T-helper 2 cell (primary cell): ENCODE measurements at places on chromosomes 7 and 10.

- DNase-seq, result no peak
Measured at GRCh38 chr7:27145914-27146412, 1.6 kb downstream of the HOXA6 start.

GRCh38 chr10:24465124-24465874 lies 256.4 kb downstream of the KIAA1217 start:
- DNase-seq, result no peak

DNA sequence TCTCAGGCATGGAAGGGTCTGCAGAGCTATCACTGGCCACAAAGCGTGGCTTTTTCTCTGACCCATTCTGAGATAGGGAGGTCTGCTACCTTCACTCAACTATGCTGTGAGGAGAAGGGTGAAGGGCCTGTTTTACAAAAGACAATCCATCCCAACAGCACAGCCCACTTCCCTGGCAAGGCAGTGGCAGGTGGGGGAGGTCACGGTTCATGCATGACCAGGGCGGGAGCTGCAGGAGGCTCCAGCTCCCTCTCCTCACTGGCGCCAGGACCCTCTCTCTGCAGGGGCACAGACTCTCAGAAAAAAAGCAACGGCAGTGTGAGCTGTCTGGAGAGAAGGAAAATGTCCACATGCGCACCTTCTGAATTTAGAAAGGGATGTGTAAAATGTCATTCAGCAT lies 28.5 kb downstream of the GRB10 start:
- no peak for DNase-seq

DNA sequence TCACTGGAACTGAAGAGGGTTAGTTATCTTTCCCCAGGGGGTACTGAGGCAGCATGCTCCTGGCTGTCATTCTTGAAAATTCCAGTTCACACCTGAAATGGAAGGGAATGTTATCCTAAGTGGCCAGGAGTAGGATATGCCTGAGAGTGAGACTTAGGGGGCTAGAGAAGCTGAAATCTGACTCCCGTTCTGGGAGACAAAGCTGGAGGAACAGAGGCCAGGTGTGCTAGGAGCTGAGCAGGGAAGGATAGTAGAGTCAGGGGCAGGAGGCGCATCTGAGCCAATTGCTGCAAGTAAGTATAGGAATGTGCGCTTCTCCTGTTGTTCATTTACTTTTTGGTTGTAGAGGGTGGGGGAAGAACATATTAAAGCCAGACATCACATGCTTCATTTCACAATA lies 58.1 kb upstream of the KIAA1217 start:
- DNase-seq, result no peak

GRCh38 chr10:123797813-123798212 lies 93.8 kb downstream of the CPXM2 start:
- no peak for DNase-seq

DNA sequence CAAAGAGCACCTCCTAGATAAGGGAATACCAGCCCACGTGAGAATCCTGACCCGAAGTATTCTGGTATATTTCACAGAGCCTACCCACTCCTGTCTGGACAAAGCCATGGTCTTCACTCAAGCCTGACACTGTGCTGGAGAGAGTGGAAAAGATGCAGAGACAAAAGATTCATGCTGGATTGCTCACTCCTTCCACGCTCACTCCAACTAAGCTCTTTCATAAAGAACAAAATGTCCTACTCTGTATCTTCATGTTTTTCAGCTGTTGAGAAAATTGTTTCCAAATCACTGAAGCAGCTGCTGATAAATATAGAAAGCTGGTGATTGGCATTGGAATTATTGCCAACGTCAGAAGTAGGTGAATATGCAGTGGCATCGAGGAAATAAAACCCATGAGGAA lies 106.0 kb downstream of the ABLIM1 start:
- DNase-seq, result no peak

- DNase-seq, result no peak
Measured at GRCh38 chr10:13813550-13813949, 226.8 kb downstream of the PRPF18 start.

DNA sequence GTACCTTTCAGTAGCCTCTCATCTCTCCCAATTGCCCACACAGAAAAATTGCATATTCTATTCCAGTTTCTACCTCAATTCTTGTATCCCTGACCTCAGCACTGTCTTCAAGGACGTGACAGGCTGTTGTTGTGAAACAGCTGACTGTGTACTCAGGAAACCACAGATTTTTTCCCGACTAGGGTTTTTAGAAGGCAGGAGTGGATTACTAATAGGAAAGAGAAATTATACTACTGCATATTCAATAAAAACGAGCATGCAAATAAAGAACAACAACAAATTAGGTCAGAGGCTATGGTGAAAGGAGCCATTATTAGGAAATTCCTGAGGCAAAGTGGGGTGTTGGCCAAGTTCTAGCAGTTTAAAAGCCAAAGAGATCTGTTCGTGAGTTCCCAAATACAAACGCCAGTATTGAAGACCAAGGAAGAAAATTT lies 93.4 kb downstream of the DOCK4 start:
- DNase-seq, result no peak

DNA sequence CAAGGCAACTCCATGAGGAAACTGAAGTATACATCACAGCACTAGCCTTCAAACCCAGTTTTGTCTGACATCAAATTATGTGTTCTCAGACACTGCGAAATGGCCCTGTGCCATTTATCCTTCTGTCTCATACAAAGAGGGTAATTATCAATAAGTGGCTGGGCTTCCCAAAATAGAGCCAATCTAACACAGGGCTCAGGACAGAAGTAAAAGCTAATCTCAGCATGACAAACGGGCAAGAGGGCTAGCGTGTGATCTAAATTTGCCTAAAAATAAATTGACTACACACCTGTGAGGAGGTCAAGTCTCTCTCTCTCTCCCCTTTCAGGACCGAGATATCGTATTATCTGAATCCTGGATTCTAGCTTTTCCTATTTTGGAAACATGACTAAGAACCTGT lies 67.2 kb downstream of the DGKB start:
- DNase-seq, result no peak

DNA sequence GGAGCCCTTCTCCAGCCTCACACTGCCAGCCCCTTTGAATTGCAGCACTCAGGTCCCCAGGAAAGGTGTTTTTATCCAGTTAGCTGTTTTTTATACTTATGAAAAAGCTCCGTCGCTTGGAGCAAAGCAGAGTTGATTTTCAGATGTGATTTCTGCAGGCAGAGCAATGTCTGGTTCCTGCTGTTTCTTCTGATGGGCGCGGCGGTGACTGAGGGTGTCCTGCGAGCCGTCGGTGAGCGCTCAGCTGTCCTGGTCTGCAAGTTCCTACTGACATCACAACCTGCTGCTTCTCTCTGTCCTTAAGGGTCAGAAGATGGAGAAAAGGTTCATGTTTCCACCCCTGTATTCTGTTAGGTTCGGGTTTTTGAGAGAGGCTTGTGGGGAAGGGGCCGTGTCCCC lies 109.6 kb upstream of the FAM20C start:
- no peak for DNase-seq

DNA sequence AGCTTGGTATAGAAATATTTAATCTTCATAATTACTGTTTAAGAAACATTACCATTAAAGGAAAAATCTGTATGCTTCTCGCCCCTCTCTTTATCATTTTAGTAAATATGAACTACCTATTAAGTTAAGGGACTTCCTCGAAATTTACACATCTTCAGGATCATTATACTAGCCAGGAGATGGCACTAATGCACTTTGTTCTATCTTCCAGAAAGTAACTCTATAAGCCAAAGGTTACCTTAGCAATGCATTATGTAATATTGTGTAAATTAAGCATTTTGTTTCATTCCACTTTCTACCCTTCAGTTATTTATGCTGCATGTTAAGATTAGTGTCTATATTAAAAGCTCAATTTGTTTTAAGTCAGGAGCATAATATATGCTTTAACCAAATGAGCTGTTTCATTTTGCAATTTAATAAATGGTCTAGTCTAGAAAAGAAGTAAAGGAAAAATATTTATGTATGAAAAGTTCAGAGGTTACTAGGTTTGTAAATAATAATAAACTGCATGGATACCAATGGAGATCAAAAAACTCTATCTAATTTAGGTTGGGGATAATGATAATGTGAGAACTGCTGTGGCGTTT lies 128.5 kb downstream of the ANKRD7 start:
- DNase-seq, result no peak

- DNase-seq, result no peak
Measured at GRCh38 chr10:32577448-32577847, 131.5 kb downstream of the CCDC7 start.

- DNase-seq, result peak; percentile 29
Measured at GRCh38 chr7:38796626-38797501, 112.1 kb downstream of the VPS41 start.

GRCh38 chr7:149716007-149716931 lies 57.1 kb downstream of the ZNF467 start:
- DNase-seq, result no peak

DNA sequence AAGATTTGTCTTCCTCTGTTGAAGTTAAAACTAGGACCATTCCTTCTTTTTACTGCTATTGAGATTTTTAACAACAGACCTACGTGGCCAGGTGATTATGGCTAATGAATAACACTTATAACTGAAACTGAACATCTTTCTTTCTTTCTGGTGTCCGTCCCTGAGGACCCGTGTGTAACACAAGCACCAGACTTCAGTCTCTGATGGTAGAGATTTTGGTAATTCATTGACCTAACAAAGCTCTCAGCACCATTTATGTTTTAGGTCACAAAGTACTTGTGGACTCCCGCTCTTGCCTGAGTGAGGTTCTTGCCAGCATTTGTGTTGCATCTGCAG lies 40.4 kb upstream of the TMEM229A start:
- no peak for DNase-seq

- no peak for DNase-seq
Measured at GRCh38 chr7:39367943-39368342, 198.3 kb upstream of the YAE1 start.

- no peak for DNase-seq
Measured at GRCh38 chr10:27680006-27680557, 65.5 kb downstream of the MKX start.

- DNase-seq, result no peak
Measured at GRCh38 chr7:74183653-74184450, 9.7 kb downstream of the EIF4H start.

DNA sequence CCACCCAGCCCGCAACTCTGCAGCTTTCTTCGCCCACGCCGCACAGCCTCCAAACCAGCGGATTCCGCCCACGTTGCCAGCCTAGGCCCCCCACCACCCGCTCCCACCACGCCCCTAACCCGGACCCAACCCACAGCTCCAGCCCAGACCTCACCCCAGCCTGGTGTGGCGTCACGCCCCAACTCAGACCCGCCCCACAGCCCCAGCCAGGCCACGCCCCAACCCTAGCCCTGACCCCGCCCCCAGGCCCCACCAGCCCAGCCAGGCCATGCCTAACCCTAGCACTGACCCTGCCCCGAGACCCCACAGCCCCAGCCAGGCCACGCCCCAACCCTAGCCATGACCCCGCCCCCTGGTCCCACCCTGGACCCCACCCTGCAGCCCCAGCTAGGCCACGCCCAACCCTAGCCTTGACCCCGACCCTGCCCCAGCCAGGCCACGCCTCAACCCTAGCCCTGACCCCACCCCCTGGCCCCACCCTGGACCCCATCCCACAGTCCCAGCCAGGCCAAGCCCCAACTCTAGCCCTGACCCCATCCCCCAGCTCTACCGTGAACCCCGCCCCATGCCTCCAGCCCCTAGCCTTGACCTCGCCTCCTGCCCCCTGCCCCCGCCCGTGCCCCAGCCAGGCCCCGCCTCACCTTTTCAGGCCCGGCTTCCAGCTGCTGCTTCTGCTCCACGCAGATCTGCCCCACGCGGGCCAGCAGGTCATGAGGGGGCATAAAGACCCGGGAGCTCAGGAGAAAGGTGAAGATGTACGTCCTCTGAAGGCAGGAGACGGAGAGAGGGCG lies 64.0 kb downstream of the RASGEF1A start:
- peak; percentile 40 for DNase-seq

DNA sequence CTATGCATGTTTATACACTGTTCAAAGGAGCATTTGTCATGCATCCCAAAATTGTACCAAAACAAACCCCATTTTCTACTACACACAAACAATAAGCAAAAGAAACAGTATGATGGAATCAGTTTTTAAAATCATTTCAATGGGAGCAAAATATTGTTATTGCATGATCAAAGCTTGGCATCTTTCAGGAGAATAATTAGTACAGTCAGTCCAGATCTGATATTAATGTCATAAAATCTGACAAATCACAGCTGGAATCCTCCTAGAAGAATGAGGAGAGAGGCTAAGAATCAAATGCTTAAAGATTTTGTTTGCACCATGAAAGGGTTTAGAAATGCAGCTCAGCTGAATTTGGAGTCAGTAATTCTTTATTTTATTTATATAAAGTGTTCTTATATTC lies 229.7 kb upstream of the SEMA3E start:
- DNase-seq, result no peak

- DNase-seq, result no peak
Measured at GRCh38 chr7:39259391-39260003, 281.8 kb downstream of the POU6F2 start.

DNA sequence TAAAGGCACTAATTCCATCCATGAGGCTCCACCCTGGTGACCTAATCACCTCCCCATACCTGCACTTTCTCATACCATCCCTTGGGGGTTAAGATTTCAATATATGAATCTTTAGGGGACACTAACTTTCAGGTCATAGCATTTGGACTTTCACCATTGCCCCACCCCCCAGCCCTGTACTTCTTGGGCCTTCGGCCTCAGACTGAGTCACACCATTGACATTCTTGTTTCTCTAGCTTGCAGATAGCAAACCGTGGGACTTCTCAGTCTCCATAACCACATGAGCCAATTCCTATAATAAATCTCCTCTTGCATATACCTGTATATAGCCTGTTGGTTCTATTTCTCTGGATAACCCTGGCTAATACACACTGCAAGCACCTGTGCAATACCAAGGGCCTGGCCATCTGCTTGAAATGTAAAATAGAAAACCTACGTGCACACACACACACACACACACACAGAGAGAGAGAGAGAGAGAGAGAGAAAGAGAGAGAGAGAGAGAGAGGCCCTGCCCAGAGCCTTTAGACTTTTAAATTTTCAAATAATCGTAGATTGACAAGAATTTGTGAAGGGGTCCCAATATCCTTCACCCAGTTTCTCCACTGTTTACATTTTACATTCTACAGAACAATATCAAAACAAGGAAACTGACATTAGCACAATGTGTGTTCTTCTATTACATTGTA lies 25.3 kb downstream of the ANXA8 start:
- no peak for DNase-seq

DNA sequence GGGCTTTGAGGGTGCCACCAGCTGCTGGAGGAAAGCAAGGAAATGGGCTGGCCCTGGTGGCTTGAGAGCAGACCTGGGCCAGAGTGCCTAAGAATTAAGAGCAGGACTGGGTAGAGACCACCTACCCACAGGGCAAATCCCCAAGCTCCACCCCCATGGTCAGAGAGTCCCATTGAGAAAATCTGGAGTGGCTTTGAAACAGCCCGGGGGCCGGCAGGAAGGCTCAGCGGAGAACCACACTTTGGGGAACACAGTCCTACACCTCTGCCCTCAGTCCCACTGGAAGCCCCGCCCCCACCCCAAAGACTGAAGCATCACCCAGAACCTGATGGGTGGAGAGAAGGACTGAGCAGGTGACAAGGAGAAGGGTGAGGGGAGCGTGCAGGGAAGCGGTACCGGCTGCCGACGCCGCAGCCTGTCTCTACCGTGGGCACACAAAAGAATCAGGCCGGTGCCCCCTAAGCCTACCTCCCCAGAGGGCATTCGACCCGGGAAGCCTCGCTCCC lies 3.6 kb downstream of the SMARCD3 start:
- DNase-seq, result no peak

GRCh38 chr7:1520539-1521234 lies 9.8 kb upstream of the MAFK start:
- no peak for DNase-seq

GRCh38 chr10:71644307-71645180 lies 75.0 kb downstream of the C10orf105 start:
- no peak for DNase-seq

- DNase-seq, result no peak
Measured at GRCh38 chr10:89283025-89283935, 18.6 kb upstream of the IFIT2 start.

- no peak for DNase-seq
Measured at GRCh38 chr7:7805511-7806153, 87.2 kb upstream of the RPA3 start.
